ENCODE measurements at places on chromosomes 5 and 9. TPM values are rescaled to one million over a fixed set of nuclear protein-coding genes. Genes with fewer than 3 reads are reported as not detected.

The IL13 gene
- not detected for total RNA-seq

GRCh38 chr5:88805151-88805784, 77.7 kb downstream of the MEF2C start:
- H3K4me3 ChIP-seq, result no peak overlapping the region
- DNase-seq, result no peak
- H3K4me1 ChIP-seq, result no peaks in the 10 kb centered on the region

GRCh38 chr5:88150747-88151146, 117.9 kb downstream of the TMEM161B start:
- H3K36me3 ChIP-seq, result no peaks in the 10 kb centered on the region
- no peak overlapping the region for H3K4me3 ChIP-seq
- no peak for DNase-seq
- H3K27ac ChIP-seq, result no peak overlapping the region
- H3K4me1 ChIP-seq, result no peaks in the 10 kb centered on the region
- H3K27me3 ChIP-seq, result peaks cover 44% of the 10 kb centered on the region

The HRH2 gene
- 0.79 TPM for total RNA-seq

The MOB3B gene
- 39.3 TPM for total RNA-seq
